Globus pallidus (tissue), 1 donor: ENCODE measurements at places on chromosomes 5 and 9.

GRCh38 chr5:118802335-118802734, 186.0 kb downstream of the DTWD2 start:
- no peak for DNase-seq

- no peak for DNase-seq
Measured at GRCh38 chr5:40623480-40624420, 56.0 kb upstream of the PTGER4 start.

GRCh38 chr5:6190838-6191237, 187.5 kb downstream of the MED10 start:
- DNase-seq: no peak

- no peak for DNase-seq
Measured at GRCh38 chr5:14748180-14748900, 83.8 kb downstream of the OTULIN start.

DNA sequence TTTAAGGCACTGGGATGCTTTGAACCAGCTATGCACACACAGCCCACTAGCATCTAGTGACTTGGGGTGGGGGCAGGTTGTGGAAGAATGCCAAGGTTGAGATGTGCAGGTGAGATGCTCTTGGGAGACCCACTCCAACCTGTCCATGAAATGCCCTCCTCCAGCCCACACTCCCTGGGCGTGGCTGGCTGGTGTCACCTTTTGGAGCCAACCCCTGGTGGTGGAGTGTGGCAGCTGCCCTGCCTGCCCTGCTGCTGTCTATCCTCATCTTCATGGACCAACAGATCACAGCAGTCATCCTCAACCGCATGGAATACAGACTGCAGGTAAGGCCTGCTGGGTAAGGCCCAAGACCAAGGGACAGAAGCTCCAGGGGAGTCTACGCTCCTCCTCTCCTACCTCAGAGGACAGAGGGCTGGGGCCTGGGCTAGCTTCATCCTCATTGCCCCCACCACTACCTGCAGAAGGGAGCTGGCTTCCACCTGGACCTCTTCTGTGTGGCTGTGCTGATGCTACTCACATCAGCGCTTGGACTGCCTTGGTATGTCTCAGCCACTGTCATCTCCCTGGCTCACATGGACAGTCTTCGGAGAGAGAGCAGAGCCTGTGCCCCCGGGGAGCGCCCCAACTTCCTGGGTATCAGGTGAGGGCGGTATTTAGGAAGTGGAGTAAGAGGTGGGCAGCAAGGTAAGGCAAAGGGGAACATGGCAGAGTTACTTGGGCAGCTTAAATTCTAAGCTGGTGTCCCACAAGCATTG, 7.4 kb downstream of the SLC4A9 start:
- no peak for DNase-seq

- no peak for DNase-seq
Measured at GRCh38 chr9:121975801-121976277, 117.3 kb downstream of the TTLL11 start.

DNA sequence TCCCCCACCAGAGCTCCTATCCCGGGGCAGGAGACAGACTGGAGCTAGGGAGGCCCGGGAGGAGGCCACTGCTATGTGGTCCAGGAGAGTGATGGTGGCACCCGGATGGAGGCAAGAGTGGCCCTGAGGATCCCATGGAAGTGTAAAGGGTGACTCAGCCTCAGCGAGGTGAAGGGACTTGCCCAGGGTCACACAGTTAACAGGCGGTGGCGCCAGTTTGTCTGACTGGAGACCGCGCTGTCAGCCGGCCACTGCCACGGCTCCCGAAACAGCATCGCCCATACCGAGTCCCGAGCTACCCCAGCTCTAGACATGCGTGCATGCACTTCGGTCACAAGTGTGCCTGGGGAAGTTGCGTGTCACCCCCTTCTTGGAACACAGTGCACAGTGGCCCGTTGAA, 165.9 kb downstream of the GAPVD1 start:
- DNase-seq: no peak

DNA sequence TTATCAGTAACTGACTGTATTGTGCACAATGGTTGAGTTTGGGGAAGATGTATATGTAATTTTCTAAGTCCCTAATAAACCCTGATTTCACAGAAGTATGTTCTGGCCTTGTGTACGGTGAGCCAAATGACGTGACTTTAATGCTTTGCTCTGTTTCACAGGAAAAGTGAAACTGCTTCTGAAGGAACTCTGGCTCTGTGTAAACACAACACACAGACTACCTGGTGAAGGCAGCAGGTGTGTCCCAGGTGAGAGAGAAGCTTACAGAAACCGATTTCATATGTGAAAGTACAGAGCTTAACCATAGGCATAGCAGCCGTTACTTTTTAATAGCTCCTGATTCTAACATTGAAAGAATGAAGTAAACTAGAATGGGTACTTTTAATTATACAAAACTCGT, 31.9 kb downstream of the ICE1 start:
- no peak for DNase-seq

DNA sequence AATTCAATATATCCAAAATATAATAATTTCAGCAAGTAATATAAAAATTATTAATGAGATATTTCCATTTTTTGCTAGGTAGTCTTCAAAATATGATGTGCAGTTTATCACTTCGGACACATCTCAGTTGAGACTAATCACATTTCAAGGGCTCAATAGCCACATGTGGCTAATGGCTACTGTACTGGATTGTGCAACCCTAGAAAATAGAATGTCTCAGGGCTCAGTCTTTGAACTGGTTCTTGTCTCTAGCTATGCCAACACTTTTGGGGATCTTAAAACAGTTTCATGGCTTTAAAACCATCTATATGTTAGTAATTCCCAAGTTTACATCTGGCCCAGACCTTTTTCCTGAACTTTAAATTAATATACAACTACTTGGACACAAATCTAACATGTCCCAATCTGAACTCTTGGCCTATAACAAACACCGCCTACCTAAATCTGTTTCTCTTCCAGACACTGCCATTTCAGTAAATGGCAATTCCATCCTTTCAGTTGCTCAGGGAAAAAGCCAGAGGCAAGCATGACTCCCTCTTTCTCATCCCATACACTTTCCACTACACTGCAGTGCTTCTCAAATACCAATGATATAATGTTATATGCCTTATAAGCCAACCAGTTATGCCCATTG, 18.8 kb downstream of the PTAR1 start:
- DNase-seq: no peak

- no peak for DNase-seq
Measured at GRCh38 chr5:28390341-28390740, 1352.0 kb upstream of the CDH9 start.

- peak; percentile 6 for DNase-seq
Measured at GRCh38 chr5:60779466-60779865, 64.6 kb downstream of the ELOVL7 start.

DNA sequence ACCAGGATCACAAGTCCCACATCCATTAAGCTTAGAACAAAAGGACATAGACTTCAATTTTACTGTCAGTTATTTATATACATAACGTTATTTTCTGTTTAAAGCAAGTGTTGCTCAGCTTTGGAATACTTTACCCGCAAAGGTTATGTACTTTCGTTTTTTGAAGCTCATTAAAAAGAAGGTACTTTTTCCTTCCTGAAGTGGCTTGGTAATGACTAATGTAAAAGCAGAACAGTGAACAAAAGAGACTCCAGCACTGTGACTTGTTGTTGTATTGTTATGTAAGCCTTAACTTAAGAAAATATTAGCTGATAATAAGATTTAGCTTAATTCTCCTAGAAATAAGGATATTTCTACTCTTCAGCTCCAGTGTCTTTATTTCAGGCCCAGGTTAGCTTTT, 97.3 kb upstream of the SLCO6A1 start:
- no peak for DNase-seq

GRCh38 chr9:82410306-82410705, 421.7 kb downstream of the SPATA31D1 start:
- no peak for DNase-seq

GRCh38 chr9:38724754-38725153, 4.8 kb upstream of the FAM240B start:
- no peak for DNase-seq

DNA sequence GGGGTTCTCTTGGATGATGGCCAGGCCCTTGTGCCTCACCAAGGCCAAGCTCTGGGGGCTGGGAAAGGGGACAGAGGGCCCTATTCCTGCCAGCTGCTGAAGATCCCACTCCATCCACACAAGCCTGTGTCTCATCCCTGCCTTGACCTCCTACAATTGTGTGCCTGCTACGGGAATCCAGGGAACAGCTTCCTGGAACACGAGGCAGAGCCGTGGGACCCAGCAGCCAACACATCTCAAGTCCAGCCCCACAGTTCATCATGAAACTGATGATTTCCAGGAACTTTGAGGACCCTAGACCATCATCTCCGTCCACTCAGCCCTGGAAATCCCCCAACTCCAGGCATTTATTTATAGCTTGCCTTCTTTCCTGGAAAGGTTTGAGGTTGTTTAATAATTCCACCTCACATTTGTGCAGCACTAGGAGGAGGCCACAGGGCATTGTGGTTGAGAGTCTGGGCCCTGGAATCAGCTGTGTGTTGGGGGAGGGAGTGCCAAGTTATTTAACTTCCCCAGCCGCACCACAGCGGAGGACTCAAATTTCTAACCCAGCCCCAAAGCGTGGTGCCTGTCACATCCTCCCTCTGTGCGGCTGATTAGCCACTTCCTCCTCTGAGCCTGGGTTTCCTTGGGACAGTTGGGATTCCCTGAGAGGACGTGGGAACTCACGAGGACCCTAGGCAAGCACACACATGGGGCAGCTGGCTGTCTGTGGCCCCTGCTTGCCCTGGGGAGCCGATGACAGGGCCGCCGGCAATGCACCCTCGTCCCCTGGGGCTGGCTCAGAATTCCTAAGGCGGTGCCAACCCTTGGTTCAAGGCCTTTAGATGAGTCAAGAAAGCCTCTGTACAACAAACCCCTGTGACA, 58.2 kb upstream of the GGTA1 start:
- peak; percentile 53 for DNase-seq

- no peak for DNase-seq
Measured at GRCh38 chr5:9553561-9553960, 7.7 kb upstream of the SEMA5A start.
